Stimulated activated CD4-positive, alpha-beta T cell treated with anti-CD3 and anti-CD28 coated beads, Interleukin-4, amount 100 ng/mL, for 1 hour (primary cell): ENCODE measurements at places on chromosomes 7 and 10.
A peak's percentile ranks its signal among the peaks of the same experiment; 100 is the strongest.

DNA sequence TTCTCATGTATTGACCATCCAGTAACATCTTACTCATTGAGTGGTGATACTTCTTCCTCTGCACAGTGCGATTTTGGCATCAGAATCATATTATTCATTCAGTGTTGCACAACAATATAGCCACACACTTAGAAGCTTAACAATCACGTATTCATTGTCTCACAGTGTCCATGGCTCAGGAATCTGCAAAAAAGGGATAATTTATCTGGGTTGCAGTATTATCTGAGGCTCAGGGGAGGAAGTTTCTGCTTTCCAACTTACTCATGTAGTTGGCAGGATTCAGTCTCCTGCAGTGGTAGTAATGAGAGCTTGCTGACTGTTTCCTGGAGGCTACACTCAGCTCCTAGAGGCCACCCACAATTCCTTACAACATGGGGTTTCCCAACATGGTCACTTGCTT is 803.6 kb downstream of the SORCS1 start:
- DNase-seq = no peak

DNA sequence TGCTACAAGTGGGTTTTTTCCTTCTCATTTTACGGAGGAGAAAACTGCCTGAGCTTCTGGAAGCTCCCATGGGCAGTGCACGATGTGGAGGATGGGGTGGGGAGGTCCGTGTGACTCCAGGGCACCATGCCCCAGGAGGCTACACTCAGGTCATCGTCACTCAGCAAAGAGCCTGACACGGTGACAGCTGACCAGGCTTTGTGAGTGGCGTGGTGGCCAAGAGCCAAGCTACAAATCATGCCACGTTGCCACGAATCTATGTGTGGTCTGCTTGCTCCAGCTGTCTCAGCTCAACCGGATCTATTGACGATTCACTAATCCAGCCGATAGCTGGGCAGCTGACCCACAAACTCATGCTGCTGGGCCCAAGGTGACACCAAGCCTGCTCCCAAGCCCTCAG is 27.6 kb upstream of the C10orf71 start:
- DNase-seq = no peak

GRCh38 chr7:140640727-140641523 is at the start of gene DENND2A:
DENND2A (minus strand) TSS chr7:140640813; CDS start chr7:140602397, 38,416 bp downstream.
- DNase-seq = peak; percentile 13

DNA sequence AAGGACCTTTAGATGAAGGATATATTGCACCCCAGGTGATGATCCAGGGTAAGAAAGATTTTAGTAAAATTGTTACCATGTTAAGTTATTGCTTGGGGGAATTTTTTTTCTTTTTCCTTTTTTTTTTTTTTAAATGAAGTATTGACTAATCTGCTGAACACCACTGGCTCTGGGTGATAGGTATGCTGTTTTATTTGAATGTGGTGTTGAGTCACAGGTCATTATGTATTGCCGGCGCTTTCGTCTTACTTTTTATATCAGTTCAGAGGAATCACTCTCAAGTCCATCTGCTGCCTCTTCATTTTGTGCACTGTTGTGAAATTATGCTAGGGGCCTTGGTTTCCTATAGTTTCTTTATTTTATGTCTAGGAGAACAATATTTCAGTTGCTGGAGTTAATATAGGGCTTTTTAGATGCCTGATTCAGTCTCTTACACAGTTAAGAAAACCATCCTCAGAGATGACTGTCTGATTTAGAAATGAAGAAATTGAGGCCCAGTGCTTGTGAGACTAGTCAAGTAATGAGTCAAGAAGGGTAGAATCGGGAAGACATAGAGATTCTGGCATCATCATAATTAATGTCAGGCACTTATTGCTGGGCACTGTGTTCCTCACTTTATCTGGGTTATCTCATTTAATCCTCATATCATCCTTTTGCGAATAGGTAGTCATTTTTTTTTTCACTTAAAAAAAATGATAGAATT is 38.7 kb downstream of the NRF1 start:
- no peak for DNase-seq

GRCh38 chr7:82685214-82685613 is 241.6 kb upstream of the CACNA2D1 start:
- DNase-seq = no peak

- no peak for DNase-seq
Observed at GRCh38 chr10:100403734-100404133, 56.7 kb downstream of the SCD start.
